NCI-H446 (cell line): ENCODE measurements at places on chromosomes 7 and 10.

GRCh38 chr10:8058274-8059111 lies 4.0 kb downstream of the GATA3 start:
- no peak for DNase-seq

DNA sequence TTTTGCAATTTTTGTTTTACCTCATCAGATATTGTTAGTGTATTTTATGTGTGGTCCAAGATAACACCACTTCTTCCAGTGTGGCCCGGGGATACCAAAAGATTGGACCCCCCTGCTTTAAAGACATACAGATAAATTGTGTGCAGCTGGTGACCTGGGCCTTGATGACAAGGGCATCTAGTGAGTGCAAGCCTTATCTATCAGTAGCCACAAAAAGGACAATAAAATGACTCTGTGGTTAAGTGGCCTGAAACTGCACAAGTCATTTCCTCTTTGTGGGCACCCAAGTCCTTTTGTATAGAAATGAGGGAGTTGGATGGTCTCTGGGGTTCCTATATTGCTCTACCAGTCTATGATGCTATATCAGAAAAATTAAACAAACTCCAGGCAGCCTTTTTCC lies 98.1 kb downstream of the PARD3 start:
- DNase-seq, result no peak

GRCh38 chr7:25923741-25924460 lies 228.1 kb upstream of the NFE2L3 start:
- no peak for DNase-seq

DNA sequence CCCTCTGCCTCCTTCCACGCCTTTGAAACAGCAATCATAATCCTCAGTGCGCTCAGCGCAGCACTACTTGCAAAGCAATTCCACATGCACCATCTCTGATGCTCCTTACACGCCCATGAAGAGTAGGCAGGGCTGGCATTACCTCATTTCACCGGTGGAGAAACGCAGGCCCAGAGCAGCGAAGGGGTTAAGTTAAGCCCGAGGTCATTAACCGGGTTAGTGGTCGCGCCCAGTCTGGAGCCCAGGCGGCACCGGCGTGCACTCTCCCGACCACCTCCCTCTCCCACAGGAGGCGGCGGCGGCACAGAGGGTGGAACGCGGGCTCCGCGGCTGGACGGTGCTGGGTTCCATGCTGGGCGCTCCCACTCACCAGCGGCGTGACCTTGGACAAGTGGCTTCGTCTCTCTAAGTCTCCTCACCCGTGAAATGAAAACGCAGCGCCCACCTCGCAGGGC lies 515 bp downstream of the FASTK start:
- no peak for DNase-seq

DNA sequence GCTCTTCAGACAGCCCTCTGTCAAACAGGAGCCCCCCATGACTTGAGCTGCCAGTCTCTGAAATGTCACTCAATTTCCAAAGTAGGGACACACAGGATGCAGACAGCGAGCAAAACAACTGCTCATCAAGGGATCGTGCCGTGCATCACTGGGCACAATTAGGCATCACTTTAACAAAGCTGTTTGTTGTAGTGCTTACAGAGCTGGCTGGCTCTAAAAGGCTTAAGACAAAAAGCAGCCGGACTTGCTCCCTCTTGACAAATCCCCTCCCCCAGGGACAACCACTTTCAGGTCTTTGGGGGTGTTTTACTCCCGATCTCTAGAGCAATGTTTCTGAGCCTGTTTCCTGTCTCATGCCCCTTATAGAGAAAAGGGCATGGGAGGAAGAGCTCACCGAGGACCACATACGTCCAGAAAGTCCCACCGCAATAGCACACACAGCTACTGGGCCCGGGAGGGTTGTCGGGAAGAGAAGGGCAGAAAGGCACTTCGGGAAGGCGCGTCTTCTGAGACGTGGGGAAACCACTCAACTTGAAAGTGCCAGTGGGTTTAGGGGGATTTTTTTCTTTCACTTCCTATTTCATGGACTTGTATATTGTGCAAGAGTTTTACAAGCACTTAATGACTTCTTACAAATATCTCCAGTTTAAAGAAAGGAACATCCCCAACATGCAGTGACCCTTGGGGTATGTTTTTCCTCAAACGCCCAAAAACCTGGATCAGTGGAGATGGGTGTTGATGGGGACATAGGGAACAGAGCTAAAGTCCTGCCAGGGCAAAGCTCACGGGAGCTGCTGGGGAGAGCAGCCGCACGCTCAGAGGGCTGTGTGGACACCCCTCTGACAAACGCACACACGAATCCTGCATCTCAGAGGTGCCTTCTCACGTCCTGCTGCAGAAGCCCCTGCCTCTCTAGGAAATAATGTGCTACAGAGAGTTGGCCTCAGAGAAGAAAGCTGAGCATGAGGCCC lies 27.1 kb downstream of the LRRC20 start:
- no peak for DNase-seq
